ENCODE measurements at places on chromosomes 1 and 21. TPM values are rescaled to one million over a fixed set of nuclear protein-coding genes. Genes with fewer than 3 reads are reported as not detected.

C1QTNF12 gene
- total RNA-seq = 1.6 TPM

CRABP2 gene
- total RNA-seq = 0.98 TPM

IVL gene
- 0.07 TPM for total RNA-seq

EXTL1 gene
- not detected for total RNA-seq

JAM2 gene
- 1.2 TPM for total RNA-seq

CD52 gene
- total RNA-seq = 217 TPM

P3R3URF gene
- not detected for total RNA-seq

DNA sequence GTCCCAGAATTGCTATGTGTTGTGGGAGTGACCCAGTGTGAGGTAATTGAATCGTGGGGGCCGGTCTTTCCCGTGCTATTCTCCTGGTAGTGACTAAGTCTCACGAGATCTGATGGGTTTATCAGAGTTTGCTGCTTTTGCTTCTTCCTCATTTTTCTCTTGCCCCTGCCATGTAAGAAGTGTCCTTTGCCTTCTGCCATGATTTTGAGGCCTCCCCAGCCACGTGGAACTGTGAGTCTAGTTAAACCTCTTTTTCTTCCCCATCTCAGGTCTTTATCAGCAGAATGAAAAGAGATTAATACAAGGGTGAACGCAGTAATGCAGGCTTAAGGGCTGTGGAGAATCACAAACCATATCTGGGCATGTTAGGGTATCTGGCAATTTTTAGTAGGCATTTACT lies 624.0 kb downstream of the USP25 start:
- H3K4me1 ChIP-seq = no peaks in the 10 kb centered on the region
- H3K36me3 ChIP-seq = no peaks in the 10 kb centered on the region
- DNase-seq = no peak
- no peak overlapping the region for H3K4me3 ChIP-seq
- H3K27me3 ChIP-seq = no peaks in the 10 kb centered on the region

- no peaks in the 10 kb centered on the region for H3K27me3 ChIP-seq
- H3K4me3 ChIP-seq = no peak overlapping the region
- peaks cover 15% of the 10 kb centered on the region for H3K4me1 ChIP-seq
- H3K36me3 ChIP-seq = no peaks in the 10 kb centered on the region
- no peak overlapping the region for H3K27ac ChIP-seq
- DNase-seq = no peak
Measured at GRCh38 chr1:3672971-3673361, 20.6 kb downstream of the TP73 start.

DNA sequence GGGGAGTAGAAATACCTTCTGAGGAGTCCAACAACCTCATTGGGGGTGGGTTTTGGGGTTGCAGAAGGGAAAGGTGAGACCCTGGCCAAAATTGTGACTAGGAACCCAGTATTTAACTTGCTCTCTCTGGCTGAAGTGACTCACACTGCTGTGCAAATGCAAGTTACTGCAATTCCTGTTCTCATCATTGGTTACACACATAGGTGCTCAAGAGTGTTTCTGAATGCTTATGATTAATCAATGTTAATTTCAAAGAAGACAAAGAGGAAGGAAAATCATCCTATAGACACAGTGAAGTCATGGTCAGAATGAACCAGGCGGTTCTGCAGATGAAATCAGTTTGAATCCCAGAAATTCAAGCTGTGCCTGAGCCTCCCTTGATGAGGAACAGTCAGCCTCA lies 3.1 kb downstream of the ASCL5 start:
- no peaks in the 10 kb centered on the region for H3K36me3 ChIP-seq
- no peak overlapping the region for H3K27ac ChIP-seq
- peaks cover 8% of the 10 kb centered on the region for H3K27me3 ChIP-seq
- H3K4me1 ChIP-seq = peaks cover 2% of the 10 kb centered on the region
- H3K4me3 ChIP-seq = no peak overlapping the region

DNA sequence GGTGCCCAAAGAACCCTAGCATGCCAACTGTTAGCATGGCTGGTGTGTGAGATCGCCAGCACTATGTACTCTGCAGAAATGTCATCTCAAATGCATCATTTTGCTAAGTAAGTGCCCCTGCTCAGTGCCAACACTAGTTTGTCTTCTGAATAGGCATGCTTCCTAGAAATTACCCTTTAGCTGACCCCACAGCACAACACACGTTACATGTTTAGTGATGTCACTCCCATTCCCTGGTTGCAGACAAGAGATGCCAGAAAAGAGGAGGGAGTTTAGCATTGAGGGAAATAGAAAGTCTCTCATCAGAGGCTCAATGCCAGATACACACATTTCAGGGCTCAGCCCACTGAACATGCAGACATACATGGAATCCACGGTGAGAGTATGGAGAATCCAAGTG lies 9.3 kb upstream of the ST6GALNAC3 start:
- H3K27ac ChIP-seq = no peak overlapping the region
- no peak overlapping the region for H3K4me3 ChIP-seq
- H3K27me3 ChIP-seq = peaks cover 14% of the 10 kb centered on the region
- no peaks in the 10 kb centered on the region for H3K36me3 ChIP-seq

GRCh38 chr1:9289711-9290485 lies 2.8 kb upstream of the SPSB1 start:
- DNase-seq = peak; percentile 70
- no peak overlapping the region for H3K27ac ChIP-seq
- H3K27me3 ChIP-seq = no peaks in the 10 kb centered on the region
- H3K36me3 ChIP-seq = peaks cover 2% of the 10 kb centered on the region
- H3K4me3 ChIP-seq = no peak overlapping the region

GRCh38 chr1:247440001-247440620 lies 17.8 kb downstream of the OR2B11 start:
- H3K4me3 ChIP-seq = no peak overlapping the region
- H3K27me3 ChIP-seq = no peaks in the 10 kb centered on the region
- DNase-seq = no peak
- peaks cover 2% of the 10 kb centered on the region for H3K4me1 ChIP-seq
- no peak overlapping the region for H3K27ac ChIP-seq
- peaks cover 16% of the 10 kb centered on the region for H3K36me3 ChIP-seq

- no peaks in the 10 kb centered on the region for H3K36me3 ChIP-seq
- peaks cover 17% of the 10 kb centered on the region for H3K4me1 ChIP-seq
- H3K27me3 ChIP-seq = peaks cover 39% of the 10 kb centered on the region
Measured at GRCh38 chr1:21663951-21664805, 5.0 kb downstream of the RAP1GAP start.

- no peaks in the 10 kb centered on the region for H3K4me1 ChIP-seq
- H3K27me3 ChIP-seq = no peaks in the 10 kb centered on the region
- H3K36me3 ChIP-seq = peaks cover 19% of the 10 kb centered on the region
- H3K4me3 ChIP-seq = no peak overlapping the region
- no peak overlapping the region for H3K27ac ChIP-seq
Measured at GRCh38 chr1:233140974-233141373, 154.6 kb downstream of the PCNX2 start.

GRCh38 chr21:43599728-43600127 lies 59.6 kb downstream of the HSF2BP start:
- peaks cover 2% of the 10 kb centered on the region for H3K4me1 ChIP-seq
- H3K27ac ChIP-seq = no peak overlapping the region

- no peak overlapping the region for H3K4me3 ChIP-seq
- H3K27me3 ChIP-seq = peaks cover 3% of the 10 kb centered on the region
- DNase-seq = no peak
Measured at GRCh38 chr1:233664253-233664652, 50.3 kb downstream of the KCNK1 start.

GRCh38 chr1:7253988-7254587 lies 468.8 kb downstream of the CAMTA1 start:
- H3K4me1 ChIP-seq = no peaks in the 10 kb centered on the region
- H3K36me3 ChIP-seq = no peaks in the 10 kb centered on the region
- peaks cover 9% of the 10 kb centered on the region for H3K27me3 ChIP-seq
- no peak overlapping the region for H3K27ac ChIP-seq
- no peak overlapping the region for H3K4me3 ChIP-seq
- no peak for DNase-seq

GRCh38 chr1:166944186-166944967 lies 31.0 kb downstream of the ILDR2 start:
- H3K27ac ChIP-seq = no peak overlapping the region
- H3K4me1 ChIP-seq = peaks cover 27% of the 10 kb centered on the region
- H3K27me3 ChIP-seq = peaks cover 27% of the 10 kb centered on the region
- H3K4me3 ChIP-seq = no peak overlapping the region
- no peak for DNase-seq
- H3K36me3 ChIP-seq = no peaks in the 10 kb centered on the region

- H3K27ac ChIP-seq = no peak overlapping the region
- no peak overlapping the region for H3K4me3 ChIP-seq
- peaks cover 4% of the 10 kb centered on the region for H3K27me3 ChIP-seq
Measured at GRCh38 chr1:226097866-226098625, 35.5 kb downstream of the H3-3A start.
